ENCODE measurements at places on chromosomes 5 and 9. TPM values are rescaled to one million over a fixed set of nuclear protein-coding genes. Genes with fewer than 3 reads are reported as not detected.

The SLC31A1 gene
- 6.1 TPM for total RNA-seq

GRCh38 chr5:124783794-124784193, 37.4 kb upstream of the ZNF608 start:
- no peak for DNase-seq

DNA sequence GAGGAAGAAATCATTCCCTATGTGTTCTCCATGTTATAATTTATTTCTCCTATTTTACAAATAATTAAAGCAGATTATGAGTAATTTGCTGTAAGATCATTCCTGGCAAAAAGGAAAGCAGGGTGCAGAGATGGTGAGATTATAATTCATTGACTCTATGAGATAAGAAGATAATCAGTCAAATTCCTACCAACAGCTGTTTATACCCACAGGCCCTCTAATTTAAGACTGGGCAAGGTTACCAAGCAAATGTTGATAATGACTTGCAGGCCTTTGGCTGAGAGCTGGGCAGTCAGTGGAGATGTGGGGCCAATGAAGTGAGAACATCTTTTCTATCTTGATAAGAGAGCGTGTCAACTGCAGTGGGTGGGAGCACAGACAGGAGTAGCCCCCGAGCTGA, 222.7 kb downstream of the ICE1 start:
- no peak for DNase-seq

DNA sequence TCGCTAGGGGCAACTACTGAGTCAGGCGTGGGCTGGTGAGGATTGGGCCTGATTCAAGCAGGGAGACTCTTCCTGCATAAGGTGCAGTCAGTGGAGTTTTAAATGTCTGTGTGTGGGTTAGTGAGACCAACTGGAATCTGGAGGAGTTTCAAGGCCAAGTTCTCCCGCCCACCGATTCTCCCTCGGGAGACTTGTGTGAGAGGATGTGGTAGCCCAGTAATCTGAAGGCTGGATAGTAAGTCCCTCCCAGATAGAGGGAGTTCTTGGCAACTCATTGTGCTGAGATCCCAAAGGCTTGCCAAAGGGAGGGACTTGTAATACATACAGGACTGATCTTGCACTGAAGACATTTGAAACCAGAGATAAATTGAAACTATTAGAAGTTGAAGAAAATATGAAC, 51.8 kb downstream of the WDR36 start:
- no peak for DNase-seq

GRCh38 chr5:108078345-108078744, 303.6 kb downstream of the FBXL17 start:
- DNase-seq: no peak

The TAS2R1 gene
- total RNA-seq: not detected

DNA sequence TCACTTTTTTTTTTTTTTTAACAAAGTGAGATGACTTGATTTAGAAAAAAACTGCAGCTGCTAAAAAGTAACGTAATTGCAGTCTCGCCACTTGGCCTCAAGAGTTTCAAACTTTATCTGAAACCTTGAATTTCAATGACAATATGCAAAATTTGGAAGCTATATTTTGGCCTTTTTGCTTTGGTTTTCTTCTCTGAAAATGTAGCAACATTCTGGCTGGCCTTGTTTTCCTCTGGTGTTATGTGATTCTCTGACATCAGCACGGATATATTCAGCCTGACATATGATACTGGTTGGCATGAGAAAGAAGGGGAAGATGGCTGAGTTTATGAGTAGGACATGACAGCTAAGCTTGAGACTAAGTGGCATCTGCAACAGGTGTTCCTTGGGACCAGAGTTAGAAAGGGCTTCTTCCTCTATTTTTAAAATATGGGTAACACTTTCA, 136.5 kb downstream of the MEF2C start:
- DNase-seq: no peak

DNA sequence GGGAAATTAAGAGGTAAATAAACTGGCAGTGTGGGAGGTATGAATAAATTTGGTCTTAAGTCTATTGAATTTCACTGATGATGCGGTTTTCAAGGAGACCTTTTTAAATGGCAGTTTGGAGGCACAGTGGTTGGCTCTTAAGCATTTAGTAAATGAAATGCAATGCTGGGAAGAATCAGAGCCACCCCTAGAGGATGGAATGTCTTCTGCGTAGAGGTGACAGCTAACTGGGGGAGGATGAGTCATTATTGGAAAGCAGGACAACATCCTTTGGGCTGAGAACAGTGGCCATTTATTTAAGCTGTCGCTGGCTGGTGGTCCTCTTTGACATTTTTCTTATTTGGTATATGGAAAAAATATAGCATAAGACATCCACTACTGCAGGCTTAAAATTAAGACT, 163.2 kb downstream of the SH3GL2 start:
- DNase-seq: no peak

GRCh38 chr9:132063281-132063680, 16.4 kb downstream of the MED27 start:
- no peak for DNase-seq

DNA sequence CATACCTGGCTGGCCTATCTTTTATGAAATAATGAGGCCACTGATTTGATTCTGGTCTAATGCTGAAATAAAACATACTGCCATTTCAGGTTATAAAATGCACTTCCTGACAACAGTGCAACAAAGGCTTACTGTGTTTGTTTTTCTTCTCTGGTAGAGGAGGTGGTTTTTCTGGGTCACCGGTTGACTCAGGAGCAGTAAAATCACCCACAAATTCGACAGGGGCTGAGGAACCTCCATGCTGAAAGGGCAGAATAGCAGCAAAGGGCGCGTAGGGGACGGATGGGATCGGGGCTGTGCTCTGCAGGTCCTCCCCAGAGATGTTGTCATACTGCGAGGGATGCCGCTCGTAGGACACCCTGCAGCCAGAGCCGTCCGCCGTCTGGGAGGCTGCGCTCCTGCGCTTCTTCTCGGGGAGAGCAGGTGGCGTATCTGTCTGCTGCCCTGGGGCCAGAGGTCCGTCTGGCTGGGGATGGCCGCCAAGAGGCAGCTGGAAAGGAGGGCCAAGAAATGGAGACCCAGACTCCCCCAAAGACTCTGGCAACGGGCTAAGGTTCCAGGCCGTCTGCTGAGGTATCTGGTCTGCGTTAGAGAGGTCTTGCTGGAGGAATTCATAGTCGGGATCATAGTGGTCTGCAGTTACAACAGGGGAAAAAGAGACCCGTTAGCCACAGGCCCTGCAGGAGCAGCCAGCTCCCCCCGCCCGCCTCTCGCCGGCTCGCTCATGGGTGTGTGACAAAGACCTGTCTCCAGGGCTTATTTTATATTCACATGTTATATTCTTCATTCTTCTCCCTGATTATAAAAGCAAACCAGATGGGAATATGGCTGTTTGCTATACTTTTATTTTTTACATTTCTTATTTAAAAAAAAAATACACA, 80.7 kb downstream of the PRRT1B start:
- no peak for DNase-seq

The CD14 gene
- not detected for total RNA-seq
